ENCODE measurements at places on chromosomes 4 and X.

GRCh38 chr4:74968456-74969164 is 35.7 kb downstream of the PARM1 start:
- no peak for DNase-seq

DNA sequence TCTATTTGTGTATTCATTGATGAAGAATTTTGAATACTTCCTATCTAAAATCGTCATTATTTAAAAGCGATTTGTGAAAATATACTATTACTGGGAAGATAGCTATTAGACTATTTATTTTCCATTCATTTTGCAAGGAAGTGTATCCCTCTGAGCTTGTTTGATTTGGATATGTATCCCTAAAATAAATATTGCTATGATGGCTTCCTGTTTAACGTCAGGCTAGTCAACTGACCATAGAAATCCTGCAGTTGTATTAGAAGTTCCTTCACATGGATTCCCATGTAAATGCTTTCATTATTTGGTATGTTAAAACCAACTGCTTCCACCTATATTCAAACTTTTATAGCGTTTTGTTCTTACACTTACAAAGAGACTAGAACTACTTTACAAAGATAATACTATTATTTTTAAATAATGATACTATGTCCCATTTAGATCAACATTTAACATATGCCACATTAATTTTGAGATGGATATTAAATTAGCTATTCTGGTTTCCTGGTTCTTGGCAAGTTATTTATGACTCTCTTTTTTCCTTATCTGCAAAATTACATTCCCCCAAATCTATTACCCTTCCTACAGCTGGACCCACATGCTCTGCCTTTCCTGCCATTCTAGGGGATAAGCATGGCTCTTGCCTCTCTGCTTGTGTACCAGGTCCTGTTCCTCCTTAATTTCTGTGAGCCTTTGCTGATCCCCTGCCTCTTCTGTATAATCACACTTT is 26.7 kb upstream of the PDE5A start:
- no peak for DNase-seq

- DNase-seq: peak; percentile 73
These were observed 548.1 kb downstream of the PACRGL start for GRCh38 chr4:21248331-21248730.

DNA sequence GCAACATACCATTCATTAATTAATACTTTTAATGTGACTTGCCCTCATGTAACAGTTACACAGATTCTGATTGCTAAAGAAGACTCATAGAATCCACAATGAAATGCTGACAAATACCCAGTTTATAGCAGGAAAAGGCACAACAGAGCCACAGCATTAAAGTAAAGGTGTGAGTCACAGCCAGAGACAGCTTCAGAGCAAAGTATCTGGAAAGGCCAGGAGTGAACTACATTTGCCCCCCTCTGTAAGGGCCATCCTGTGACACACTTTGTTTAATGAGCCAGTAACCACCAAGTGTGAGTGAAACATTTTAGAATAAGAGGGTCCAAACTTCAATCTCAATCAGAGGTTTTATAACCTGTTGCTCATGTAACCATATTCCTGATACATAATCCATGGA is 133.8 kb upstream of the TACR3 start:
- DNase-seq: no peak

DNA sequence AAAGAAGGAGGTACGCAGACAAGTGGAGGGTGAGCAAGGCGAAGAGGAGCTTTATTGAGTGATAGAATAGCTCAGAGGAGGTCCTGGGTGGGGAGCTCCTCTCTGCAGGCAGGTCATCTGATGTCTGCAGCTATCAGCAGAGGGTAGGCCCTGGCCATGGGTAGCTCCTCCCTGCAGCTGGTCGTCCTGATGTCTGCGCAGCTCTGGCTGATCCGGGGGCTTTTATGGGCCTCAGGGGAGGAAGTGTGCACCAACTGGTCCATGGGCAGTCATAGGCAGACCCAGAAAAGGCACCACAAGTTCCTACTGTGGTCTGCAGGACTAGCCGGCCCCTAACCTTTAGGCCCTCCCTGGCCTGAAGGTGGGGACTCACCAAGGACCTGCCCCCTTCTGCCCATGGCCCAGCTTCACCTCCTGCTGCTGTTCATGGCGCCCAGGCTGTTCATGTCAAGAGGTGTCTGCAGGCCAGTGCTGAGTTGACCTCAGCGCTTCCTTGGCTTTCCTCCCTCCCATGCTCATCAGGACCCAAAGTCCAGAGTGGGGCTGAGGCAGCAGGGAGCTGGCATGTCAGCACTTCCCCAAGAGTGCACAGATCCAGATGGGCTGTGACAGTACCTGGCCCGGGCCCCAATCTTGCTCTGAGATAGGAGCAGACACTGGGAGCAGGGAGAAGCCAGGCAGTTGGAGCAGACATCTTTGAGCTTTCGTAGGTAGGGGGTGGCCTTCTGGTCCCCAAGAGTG is 46.1 kb downstream of the ARAP2 start:
- no peak for DNase-seq

DNA sequence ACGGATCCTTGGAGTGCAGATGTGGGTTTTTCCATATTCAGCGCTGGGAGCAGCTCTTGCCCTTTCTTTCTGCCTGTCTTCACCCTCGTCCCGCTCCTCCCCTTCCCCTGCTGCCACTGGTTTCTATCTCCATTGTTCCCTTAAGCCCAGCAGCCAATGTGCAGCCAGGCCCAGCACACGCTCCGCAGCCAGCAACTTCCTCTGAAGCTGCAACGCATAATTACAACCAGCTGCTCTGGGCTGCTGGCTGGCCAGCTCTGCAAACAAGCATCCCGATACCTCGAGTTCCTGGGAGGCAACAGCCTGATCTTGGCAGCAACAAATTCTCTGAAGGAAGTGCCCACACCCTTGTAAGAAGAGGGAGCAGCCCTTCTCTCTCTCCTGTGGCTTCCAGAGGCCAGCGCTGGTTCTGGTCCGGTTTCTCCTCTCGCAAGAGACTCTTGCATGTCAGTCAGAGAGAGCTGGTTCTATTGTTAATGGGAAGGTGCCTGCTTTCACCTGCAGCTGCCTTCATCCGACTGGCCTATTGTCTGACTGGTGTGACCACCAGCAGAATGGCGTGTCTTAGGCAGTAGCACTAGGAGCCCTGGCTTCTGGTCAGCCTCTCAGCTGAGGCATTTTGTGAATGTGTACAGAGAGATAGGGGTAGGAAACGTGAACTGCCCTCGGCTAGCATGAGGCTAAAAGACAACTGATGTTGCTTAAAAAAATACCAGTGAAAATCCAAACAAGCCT is 83.8 kb upstream of the MAML3 start:
- DNase-seq: no peak

- no peak for DNase-seq
These were observed 55.2 kb downstream of the HPGD start for GRCh38 chr4:174467107-174467506.

DNA sequence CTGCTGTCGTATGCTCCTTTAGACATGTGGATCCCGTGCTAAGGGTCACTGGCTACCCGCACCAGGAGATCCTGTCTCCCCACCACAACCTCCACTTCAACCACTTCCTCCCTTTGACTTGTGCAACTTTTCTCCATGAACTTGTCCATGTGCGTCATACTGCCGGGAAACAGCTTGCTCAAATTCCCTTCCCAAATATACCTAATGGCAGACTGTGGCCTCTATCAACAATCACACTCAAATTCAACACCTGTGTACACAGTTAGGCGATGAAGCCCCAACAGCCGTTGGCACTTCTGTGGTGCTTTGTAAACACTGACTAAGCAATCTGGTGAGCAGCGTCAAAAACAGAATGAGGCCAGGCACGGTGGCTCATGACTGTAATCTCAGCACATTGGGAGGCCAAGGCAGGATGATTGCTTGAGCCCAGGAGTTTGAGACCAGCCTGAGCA is 49.5 kb downstream of the CD99L2 start:
- DNase-seq: no peak

DNA sequence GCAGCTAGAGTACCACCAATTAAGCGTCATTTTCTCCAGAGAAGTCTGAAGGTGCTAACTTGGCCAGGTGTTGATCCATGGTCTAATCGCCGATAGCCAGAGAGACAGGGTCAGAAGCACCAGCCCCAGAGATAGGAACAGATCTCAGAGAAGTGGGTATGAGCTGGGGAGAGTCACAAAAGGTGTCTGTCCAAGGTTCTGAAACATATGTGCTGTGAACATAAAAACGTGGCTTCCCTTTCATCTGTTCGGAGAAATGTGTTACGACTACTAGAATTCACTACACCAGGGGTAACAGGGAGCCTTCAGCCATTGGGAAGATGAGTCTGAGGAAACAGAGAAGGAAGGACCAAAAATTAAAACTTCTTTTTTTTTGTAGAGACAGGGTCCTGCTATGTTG is 91.3 kb downstream of the FBXL5 start:
- no peak for DNase-seq

- no peak for DNase-seq
These were observed 127.6 kb upstream of the INTU start for GRCh38 chr4:127505203-127505602.

DNA sequence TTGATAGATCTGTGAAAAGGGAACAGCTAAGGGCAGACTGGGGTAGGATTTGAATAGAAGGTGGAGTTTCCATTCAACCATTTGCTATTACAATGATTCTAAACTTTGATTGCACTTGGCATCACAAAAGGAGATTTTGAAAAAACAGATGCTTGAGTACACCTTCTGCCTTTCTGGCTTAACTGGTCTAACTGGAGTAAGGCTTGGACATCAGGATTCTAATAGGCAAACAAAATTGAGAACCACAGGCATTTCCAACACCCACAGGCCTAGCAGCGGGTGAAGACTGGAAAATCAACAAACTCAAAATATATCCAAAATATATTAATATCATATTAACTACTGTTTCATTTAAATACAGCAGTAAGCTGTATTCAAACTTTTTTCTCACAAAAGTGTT is 1.9 kb upstream of the VEGFC start:
- no peak for DNase-seq

DNA sequence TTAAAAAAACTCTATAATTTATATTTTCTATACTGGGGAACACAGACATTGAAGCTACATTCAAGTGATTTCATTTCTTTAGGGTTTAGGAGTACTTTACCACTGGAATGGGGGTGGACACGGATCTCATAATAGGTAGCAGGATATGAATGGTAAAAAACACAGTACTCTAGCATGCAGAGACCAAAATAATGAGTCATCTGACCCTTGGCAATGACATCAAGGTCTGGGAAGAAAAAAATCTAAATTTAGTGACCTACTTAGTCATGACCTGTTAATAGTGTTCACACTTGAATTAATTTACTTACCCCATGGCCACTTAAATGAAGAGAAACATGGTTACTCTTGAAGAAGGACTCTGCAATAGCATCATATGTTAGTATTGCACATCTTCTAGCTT is 187.9 kb downstream of the EPHA5 start:
- DNase-seq: no peak

DNA sequence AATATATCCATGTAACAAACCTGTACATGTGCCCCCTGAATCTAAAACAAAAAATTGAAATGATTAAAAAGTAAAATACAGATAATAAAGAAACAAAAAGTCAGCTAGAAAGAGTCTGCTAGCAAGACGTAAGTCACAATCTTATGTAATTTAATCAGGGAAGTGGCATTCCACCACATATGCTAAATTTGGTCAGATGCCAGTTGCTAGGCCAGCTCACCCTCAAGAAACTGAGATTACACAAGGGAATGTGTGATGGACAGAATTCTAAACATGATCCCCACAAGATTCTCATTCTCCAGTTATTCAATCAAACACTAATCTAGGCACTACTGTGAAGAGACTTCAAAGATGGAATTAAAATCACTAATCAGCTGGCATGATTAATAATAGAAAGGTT is 689.3 kb downstream of the CENPC start:
- no peak for DNase-seq

DNA sequence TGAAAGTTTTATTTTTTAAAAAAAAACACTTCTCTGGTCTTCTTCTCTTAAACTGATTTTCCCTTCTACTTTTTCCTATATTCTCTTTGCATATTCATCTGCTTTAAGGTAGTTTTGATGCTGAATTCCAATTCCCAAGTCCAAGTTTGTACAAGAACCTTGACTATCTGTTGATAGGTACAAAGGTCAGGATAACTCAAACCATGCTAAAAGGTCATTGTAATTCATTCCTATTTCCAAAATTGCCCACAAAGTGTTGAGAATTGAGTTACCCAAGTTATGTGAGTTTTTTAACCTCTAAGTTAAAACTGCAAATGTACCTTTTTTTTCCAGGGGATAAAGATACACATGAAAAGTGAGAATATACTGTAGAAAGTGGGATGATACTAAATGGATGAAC is 46.1 kb upstream of the TMEM192 start:
- no peak for DNase-seq

- DNase-seq: no peak
These were observed 90.2 kb downstream of the CPZ start for GRCh38 chr4:8682725-8683124.

DNA sequence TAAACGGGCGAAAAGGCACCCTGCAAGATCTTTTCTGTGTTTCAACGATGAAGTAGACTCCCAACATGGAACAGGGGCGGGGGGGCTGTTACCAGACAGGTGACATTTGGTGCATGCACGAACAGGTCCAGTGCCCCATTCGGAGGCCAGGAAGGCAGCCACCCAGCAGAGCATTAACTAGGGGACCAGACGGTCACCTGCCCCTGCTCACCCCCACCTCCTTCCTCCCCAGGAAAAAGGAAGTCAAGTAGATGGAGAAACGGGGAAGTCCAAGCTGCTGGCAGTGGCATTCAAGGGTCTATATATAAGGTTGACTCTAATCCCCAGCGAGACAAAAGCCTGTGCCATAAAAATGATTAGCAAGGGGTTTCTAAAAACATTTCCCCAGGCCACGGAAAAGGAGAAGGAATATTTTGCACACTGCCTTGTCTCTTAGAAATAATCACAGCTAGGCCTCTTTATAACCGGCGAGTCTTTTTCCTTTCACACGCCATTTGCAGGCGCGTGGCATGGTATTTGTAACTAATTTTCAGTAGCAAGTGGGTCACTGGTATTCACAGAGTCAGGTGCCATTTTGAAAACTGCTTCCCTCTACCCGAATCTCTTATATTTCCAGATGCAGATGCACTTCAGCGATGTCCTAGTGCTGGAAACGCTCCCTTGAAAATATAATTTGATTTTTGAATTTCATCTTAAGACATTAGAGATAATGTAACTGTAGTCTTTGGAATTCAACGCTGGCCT is 1.2 kb upstream of the TMSB4X start:
- DNase-seq: no peak

- DNase-seq: no peak
These were observed 12.0 kb downstream of the P2RY10 start for GRCh38 chrX:78957049-78957767.

DNA sequence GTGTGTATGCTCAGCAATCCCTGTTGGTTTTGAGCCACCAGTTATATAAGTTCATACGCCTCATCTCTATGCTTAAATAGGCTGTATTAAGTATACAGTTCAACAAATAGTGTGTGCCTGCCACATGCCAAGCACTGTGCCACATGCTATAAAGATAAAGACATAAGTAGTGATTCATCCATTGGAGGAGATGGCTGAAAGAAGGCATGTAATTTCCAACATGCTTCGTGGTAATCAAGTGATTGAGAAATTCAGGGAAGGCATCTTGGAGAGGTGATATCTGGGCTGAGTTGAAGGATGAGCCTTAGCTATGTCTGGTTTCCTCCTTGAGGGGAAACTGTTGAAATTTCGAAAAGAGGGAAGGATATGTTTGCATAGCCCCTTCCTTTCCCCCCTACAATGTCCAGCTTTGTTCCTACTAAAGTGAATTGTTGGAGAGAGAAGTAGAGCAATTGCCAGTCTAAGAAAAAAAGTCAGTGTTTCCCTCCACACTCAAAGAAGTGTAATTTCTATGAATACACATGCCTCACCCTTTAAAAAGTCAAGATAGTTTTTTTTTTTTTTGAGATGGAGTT is 96.5 kb downstream of the ARHGAP10 start:
- DNase-seq: no peak

- DNase-seq: no peak
These were observed 106.4 kb downstream of the TRIML1 start for GRCh38 chr4:188245651-188246050.

- DNase-seq: no peak
These were observed 32.1 kb upstream of the VEGFD start for GRCh38 chrX:15416133-15416993.
